NCI-H2171 treated with DMSO at 0.1 percent for 48 hours (cell line): ENCODE measurements at places on chromosomes 11 and 22.

DNA sequence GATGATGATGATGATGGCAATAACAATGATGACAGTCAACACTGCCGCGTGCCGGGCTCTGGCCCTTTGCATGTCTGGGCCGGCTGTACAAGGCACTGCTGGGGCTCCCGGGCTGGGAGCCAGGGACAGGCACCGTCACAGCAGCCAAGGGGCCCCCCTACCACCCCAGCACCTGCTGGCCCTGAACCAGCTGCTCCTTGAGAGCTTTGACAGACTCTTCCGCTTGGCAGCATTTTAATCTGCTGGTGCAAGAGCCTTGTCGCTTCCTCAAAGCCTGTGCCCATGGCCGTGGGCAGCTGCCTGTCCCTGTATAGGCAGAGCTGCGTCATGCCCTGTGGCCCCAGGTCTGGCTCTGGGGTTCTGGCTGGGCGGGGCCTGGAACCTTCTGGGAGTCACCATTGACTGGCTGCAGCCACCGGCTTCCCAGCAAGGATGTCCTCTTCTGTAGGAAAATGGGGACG, 12.9 kb upstream of the MUC6 start:
- DNase-seq: peak; percentile 71

GRCh38 chr22:30268331-30268730, 1.7 kb upstream of the OSM start:
- DNase-seq: no peak

DNA sequence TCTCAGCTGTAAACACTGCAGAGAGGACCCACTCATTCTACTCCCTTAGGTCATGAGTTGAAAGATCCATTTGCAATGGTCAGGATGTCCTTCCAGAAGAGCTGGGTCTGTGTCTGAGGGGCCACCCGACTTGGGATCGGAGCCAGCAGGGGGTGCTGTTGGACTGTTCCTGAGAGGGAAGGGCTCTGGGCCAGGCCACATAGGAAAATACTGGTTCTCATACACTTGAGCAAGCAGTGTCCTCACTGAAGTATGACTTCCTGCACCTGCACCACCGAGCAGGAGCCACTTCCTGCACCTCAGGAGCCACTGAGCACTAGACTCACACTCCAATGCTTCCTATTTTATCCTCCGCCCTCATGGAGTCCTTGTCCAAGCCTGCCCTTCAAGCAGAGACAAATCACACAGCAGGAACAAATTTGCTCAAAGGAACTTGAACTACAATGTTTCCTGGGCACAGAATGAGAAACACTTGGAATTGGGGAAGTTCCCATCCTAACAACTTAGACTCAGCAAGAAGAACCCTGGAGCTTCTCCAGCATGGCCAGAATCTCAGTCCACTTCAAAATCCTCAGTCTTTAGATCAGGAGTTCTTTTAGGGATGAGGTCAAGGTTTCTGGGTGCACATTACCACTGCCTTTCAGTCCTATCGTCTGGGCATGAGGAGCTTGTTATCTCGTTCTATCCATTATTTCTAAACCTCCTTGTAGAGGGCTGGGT, 36.6 kb upstream of the VPREB1 start:
- DNase-seq: peak; percentile 39

GRCh38 chr11:60985991-60986915, 14.8 kb downstream of the CD6 start:
- DNase-seq: no peak

DNA sequence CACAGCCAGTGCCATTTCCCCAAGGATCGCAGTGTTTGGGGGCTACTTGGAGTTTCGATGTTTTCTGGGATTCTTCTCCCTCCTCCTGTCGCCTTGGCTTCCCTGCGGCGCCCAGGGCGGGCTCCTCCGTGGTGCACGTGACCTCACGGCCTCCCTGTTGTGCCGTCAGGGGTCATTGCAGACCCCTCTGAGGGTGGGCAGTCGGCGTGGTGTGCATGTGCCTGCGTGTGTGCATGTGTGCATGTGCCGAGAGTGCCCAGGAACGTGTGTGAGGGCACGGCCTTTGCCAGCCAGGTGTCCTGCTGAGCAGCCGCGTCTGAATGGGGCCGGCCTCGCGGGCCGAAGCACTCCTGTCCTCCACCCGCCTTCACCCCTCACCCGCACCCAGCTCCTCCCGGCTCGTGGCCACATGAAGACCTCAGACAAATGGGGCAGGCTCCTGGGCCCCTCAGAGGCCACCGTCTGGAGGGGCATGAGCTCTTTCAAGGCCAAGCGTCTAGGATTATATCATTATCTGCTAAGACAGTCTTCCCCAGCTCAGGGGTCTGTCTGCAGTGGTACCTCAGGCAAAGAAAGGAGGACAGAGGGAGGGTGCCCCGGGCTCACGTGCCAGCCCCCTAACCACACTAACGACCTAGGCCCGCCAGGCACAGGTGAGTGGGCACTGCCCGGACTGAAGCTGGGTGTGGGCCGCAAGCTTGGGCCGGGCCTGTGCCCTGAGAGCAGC, 9.4 kb upstream of the MRPL23 start:
- no peak for DNase-seq

DNA sequence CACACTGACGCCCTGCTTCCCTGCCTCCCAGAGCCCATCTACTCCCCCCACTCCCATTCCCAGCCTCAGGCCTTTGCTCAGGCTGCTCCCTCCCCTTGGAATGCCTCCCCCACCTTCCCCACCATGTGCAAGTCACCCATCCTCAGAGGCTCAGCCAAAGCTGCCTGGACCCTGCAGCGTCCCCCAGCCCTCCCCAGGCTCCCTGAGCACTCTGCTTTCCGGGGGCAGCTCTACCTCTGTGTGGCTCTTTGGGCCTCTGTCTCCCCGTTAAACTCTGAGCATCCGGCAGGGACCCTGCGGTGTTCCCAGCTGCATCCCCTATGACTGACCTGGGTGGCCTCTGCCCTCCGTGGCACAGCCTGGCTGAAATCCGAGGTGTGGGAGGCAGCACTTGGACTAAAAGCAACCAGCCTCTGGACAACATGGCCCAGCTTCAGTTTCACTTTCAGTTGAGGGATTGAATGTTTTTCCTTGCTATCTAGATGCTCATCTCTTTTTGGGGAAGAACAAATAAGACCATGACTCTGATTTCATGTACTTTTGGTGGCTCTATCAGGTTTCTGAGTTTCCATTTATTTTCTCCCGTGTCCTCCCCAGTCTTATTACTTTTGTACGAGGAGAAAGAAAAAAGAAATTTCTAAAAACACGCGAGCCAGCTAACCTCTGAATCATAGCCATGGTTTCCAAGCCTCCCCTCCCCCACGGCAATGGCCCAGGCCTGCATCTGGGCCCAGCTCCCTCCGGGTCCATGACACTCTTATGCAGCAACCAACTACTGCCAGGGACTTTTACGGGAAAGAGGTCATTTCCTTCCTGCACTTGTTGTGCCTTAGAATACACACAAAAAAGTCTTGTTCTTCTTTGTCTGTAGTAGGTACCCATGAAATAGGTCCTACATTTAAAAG, 3.8 kb downstream of the APOL3 start:
- DNase-seq: no peak

GRCh38 chr22:25334162-25334490, 114.7 kb downstream of the CRYBB2 start:
- DNase-seq: no peak

- DNase-seq: no peak
These were observed 116.0 kb downstream of the CSTPP1 start for GRCh38 chr11:47052576-47052975.

- no peak for DNase-seq
These were observed 6.4 kb upstream of the PLAAT2 start for GRCh38 chr11:63569570-63569969.

GRCh38 chr22:42905702-42906183, 48.7 kb upstream of the ARFGAP3 start:
- no peak for DNase-seq
